ENCODE measurements at places on chromosomes 2 and 18. TPM values are rescaled to one million over a fixed set of nuclear protein-coding genes. Genes with fewer than 3 reads are reported as not detected.

DNA sequence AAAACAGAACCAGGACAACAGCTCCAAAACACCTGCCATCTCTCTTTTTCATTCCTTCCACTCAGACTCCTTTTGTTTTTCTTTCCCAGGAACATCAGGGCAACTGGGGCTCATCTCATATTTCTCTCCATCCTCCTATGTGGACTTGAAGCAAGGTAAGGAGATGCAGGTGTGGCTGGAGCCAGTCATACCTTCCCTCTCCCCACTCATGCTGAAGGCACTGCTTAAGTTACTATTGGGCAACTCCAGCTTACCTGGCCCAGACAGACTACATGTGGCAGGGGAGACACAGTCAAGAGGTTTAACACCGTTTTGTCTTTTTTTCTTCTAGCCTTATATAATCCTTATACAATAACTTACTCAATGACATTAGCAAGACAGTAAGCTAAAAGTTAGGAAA, 38.4 kb downstream of the LAMA1 start:
- no peaks in the 10 kb centered on the region for H3K4me1 ChIP-seq
- no peak for DNase-seq
- no peaks in the 10 kb centered on the region for H3K27me3 ChIP-seq
- no peak overlapping the region for H3K27ac ChIP-seq
- H3K36me3 ChIP-seq: no peaks in the 10 kb centered on the region

DNA sequence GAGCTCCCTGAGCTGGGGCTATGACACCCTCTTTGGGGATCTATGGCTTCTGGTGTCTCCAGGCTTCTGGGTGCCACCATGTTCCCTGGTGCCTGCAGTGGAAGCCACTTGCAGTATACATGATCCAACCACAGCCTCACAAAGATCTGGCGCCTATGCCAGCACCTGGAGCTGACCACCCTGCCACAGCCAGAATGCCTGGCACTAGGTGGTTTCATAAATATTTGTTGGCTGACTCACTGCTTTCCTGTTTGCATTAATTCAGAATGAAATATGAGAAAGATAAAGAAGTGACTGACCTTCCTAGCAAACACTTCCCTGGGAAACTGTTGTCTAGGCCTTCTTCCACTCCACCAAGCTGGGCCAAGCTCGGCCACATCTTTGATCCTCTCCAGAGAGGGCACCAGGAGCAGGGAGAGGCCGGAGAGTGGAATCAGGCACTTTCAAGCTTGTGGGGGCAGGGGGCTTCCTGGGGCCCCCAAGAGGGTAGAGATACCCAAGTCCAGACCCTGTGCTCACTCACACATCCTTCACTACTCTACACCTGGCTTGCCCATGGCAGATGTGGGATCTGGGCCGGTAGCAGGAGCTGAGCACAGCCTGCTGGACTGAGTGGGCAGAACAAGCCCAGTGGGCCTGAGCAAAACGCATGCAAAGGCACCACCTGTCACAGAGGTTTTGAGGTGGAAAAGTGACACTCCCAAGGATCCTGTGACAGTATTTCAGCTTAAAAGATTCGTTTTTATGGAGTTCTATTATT, 565.7 kb downstream of the SLC4A3 start:
- H3K36me3 ChIP-seq: no peaks in the 10 kb centered on the region
- H3K27me3 ChIP-seq: no peaks in the 10 kb centered on the region
- H3K4me3 ChIP-seq: no peak overlapping the region

Gene GAREM2
- 3.0 TPM for total RNA-seq

Gene CHST9
- total RNA-seq: 1.3 TPM

GRCh38 chr2:195390686-195391321, 266.2 kb upstream of the SLC39A10 start:
- no peak overlapping the region for H3K27ac ChIP-seq
- no peak for DNase-seq
- no peaks in the 10 kb centered on the region for H3K4me1 ChIP-seq
- no peaks in the 10 kb centered on the region for H3K36me3 ChIP-seq
- no peaks in the 10 kb centered on the region for H3K27me3 ChIP-seq

DNA sequence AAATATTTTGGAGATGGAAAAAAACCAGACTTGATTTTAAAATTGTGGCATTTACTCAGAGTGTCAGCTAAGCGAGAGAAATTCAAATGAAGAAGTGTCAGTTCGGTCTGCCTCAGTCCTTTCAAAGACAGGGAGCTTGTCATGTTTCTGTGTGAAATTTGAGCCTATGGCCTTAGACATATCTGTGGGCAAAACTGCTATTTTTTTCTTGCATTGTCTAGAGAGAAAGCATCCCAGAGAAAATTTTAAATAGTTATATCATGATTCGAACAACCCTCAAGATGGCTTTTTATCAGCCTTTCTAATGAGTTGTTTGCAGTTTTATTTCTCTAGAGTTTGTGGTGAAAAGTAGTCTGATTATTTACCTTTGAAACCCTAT, 50.2 kb upstream of the KCNE4 start:
- no peaks in the 10 kb centered on the region for H3K36me3 ChIP-seq

- H3K4me1 ChIP-seq: no peaks in the 10 kb centered on the region
- no peaks in the 10 kb centered on the region for H3K27me3 ChIP-seq
- no peak overlapping the region for H3K4me3 ChIP-seq
- no peak overlapping the region for H3K27ac ChIP-seq
- DNase-seq: no peak
- H3K36me3 ChIP-seq: no peaks in the 10 kb centered on the region
Observed at GRCh38 chr18:29811519-29811918, 1231.0 kb downstream of the DSC3 start.

- H3K27ac ChIP-seq: no peak overlapping the region
- H3K4me1 ChIP-seq: no peaks in the 10 kb centered on the region
- no peaks in the 10 kb centered on the region for H3K36me3 ChIP-seq
- H3K27me3 ChIP-seq: no peaks in the 10 kb centered on the region
- no peak for DNase-seq
- H3K4me3 ChIP-seq: no peak overlapping the region
Observed at GRCh38 chr2:53257287-53257686, 510.3 kb upstream of the CHAC2 start.

DNA sequence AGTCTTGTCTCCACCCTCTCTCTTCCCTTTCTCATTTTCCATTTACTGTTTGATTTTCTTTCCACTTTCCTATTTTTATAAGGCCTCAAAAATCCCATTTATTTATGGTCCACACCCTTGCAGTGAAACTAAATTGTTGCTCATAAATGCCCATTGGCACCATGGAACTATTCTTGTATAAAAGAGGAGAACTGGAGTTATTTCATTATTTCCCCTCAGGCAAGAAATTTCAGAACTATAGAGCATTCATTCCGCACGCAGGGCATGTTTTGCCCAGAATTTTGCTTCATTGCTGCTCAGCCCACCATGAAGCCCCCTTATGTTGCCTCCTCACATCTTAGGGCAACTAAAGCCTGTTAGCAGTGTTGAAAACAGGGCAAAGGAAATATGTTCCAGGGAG, 113.7 kb upstream of the MMADHC start:
- no peak overlapping the region for H3K27ac ChIP-seq
- H3K36me3 ChIP-seq: no peaks in the 10 kb centered on the region
- H3K4me3 ChIP-seq: no peak overlapping the region
- no peaks in the 10 kb centered on the region for H3K4me1 ChIP-seq
- DNase-seq: no peak

- no peaks in the 10 kb centered on the region for H3K36me3 ChIP-seq
- H3K4me3 ChIP-seq: peak overlapping the region; percentile 66
- H3K4me1 ChIP-seq: no peaks in the 10 kb centered on the region
- peak overlapping the region; percentile 93 for H3K27ac ChIP-seq
Observed at GRCh38 chr2:191676790-191677645, 918 bp upstream of the NABP1 start.

DNA sequence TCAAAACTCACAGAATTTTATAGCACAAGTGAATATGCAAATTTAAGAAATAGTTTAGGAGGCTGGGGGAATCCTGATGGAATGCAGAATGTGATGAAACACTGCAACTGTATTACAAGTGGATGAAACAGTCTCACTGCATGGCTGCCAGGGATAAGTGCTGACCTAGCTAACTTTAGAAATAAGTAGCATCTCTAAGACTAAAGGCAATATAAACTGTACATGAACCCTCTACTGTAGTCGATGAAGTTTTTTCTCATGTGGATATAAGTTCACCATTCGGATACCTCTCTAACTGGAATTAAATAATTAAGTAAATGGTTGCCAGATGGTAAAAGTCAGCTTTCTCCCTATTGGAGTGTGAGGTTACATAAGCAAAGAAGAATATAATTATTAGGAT, 777.8 kb upstream of the RAB6C start:
- H3K4me1 ChIP-seq: no peaks in the 10 kb centered on the region
- no peak overlapping the region for H3K27ac ChIP-seq
- DNase-seq: no peak
- H3K4me3 ChIP-seq: no peak overlapping the region
- H3K36me3 ChIP-seq: no peaks in the 10 kb centered on the region
- no peaks in the 10 kb centered on the region for H3K27me3 ChIP-seq

GRCh38 chr2:160252278-160252887, 52.3 kb upstream of the ITGB6 start:
- peaks cover 29% of the 10 kb centered on the region for H3K4me1 ChIP-seq
- no peaks in the 10 kb centered on the region for H3K36me3 ChIP-seq
- no peak overlapping the region for H3K4me3 ChIP-seq
- DNase-seq: no peak
- H3K27me3 ChIP-seq: no peaks in the 10 kb centered on the region

DNA sequence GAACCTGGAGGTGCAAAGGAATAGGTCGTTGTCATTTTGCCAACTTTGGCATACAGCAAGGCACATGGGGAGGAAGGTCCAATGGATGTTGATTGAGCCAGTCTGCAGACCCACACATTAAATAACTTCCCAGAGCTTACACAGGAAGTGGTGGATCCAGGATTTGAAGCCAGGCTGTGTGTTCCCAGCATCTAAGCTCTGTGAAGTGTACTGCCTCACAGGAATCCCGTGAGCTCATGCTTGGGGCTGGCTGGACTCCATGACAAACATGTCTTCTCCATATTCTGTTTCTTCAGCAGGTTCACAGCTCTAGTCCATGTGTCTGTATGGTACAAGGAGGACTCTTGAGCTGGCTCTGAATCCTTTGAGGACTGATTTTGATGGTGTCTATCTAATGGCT, 63.9 kb downstream of the KLHL29 start:
- H3K4me3 ChIP-seq: no peak overlapping the region
- DNase-seq: peak; percentile 50
- H3K27me3 ChIP-seq: no peaks in the 10 kb centered on the region
- H3K36me3 ChIP-seq: no peaks in the 10 kb centered on the region
- no peak overlapping the region for H3K27ac ChIP-seq
- no peaks in the 10 kb centered on the region for H3K4me1 ChIP-seq

DNA sequence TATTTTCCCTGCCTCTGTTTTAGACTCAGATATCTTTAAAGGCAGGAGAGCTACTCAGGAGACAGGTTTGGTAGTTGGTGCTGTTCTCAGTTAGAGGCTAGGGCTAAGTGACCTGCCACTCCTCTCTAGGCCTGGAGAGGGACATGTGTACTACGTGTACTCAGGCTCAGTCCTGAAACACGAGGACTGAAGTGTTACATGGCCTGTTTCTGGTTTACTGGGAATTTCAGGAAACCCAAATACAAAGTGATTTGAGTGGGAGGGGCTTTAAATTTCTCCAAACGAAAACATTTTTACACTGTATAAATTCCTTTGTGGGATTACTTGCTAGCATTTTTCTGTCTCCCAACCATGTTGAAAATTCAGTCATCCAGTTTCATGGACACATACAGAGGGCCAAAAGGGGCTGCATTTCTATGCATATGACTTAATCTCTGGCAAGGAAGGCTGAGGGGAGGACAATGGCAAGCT, 343.3 kb downstream of the CYP26B1 start:
- H3K36me3 ChIP-seq: no peaks in the 10 kb centered on the region
- no peak for DNase-seq
- H3K4me3 ChIP-seq: no peak overlapping the region
- no peak overlapping the region for H3K27ac ChIP-seq

DNA sequence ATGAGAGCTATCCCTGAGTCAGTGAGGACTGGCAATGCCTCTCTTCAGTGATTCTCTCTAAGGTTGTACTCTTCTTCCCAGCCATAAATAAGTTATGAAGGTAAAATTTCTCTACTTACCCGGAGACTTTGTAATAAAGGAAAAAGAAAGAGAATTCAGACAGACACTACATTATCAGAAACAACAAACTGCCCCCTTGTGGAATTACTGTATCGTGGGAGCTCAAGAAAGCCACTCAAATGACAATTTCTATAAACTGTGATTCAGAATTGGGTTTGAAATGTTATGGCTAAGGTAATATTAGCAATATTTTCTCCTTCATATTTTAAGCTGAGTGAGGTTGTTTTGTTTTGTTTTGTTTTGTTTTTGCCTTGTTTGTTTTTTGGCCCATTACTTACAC, 155.8 kb upstream of the TANK start:
- H3K36me3 ChIP-seq: no peaks in the 10 kb centered on the region
- H3K4me1 ChIP-seq: no peaks in the 10 kb centered on the region
- H3K27me3 ChIP-seq: no peaks in the 10 kb centered on the region
- H3K27ac ChIP-seq: no peak overlapping the region

- H3K27ac ChIP-seq: no peak overlapping the region
- no peak for DNase-seq
- H3K4me1 ChIP-seq: no peaks in the 10 kb centered on the region
- H3K27me3 ChIP-seq: no peaks in the 10 kb centered on the region
- no peak overlapping the region for H3K4me3 ChIP-seq
- H3K36me3 ChIP-seq: no peaks in the 10 kb centered on the region
Observed at GRCh38 chr2:164655750-164656149, 34.5 kb upstream of the GRB14 start.

Gene BUB1
- total RNA-seq: 0.28 TPM

- no peaks in the 10 kb centered on the region for H3K27me3 ChIP-seq
- H3K4me3 ChIP-seq: no peak overlapping the region
- peaks cover under 1% of the 10 kb centered on the region for H3K4me1 ChIP-seq
- H3K36me3 ChIP-seq: no peaks in the 10 kb centered on the region
- no peak for DNase-seq
Observed at GRCh38 chr18:21272016-21272579, 30.1 kb downstream of the GREB1L start.

All from right atrium auricular region (tissue), 2 donors.